ENCODE measurements at places on chromosomes 7 and 10.

DNA sequence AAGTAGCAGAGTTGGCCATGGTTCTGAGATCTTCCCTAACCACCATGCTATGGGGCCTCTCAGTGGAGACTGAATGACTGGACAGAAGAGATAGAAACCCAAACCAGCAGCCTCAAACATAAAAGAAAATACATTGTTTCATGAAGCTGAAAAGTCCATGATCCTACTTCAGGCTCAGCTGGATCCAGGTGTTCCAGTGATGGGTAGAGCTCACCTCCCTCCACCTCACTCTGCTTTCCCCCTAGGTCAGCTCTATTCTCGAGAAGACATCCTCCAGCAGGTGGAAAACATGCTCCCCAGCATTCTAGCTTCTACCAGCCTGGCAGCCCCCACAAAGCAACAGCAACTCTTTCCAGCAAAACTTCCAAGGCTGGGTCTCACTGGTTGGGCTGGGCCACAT, 132.1 kb downstream of the OAT start:
- no peak for DNase-seq

GRCh38 chr10:31876652-31877352, 51.8 kb downstream of the ARHGAP12 start:
- DNase-seq, result no peak

- no peak for DNase-seq
Measured at GRCh38 chr10:122115874-122116273, 126.9 kb downstream of the TACC2 start.

DNA sequence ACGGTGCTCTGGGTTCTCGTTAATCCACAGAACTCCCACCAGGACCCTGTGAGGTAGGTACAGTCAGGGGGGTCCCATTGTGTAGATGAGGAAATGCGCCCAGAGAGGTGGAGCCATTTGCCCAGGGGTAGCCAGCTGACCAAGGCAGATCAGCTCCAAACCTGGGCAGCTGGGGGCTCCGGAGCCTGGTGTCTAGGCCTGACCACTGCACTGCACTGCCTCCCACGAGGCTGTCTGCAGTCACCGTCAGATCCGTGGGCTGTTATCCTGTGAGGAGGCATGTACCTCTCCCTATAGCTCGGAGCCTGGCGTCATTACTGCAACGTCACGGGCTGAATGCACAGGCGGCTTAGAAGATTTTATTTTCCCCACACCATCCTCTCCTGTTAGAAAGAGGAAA, 411.8 kb upstream of the FOXK1 start:
- DNase-seq, result no peak

GRCh38 chr7:29086545-29086944, 59.8 kb downstream of the CPVL start:
- DNase-seq, result no peak

DNA sequence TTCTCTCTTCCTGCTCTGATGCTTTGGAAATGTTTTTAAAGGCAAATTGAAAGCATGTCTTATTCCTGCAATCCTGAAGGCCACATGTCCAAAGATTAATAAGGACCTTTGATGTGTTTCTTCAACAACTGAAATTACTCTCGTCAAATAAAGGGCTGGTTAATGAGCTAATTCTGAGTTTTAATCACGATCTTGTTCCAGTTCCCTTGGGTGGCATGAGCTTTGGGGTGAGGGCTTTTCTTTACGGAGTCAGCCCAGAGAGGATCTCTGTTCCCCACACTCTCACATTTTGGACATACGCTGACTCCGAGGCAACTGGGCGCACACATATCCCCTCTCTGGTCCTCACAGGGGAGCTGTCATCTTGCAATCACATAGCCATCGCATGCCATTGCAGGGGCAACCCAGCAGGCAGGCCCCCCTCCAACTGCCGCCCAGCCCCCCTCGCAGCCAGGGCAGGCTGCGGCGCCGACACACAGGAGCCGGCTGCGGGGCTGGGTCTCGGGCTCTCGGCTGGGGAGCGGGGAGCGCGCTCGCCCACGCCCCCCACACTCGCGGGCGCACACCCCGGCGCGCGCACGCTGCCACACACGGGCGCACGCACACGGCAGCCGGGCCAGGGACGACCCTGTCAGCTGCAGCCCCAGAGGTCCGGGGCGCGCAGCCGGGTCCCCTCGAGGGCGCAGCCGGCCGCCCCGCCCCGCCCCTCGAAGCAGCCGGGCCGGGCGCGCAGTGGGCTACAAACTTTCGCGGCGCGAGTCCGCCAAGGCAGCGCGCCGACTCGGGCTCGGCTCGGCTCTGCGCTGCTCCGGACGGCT, at the start of gene GDF10:
TSS of gene GDF10 (plus strand) at position 587 of the 818 bp plus-strand sequence. CDS start 455 bp downstream, outside the sequence.
- DNase-seq, result no peak

- DNase-seq, result no peak
Measured at GRCh38 chr7:118615-119391, 73.6 kb upstream of the FAM20C start.

DNA sequence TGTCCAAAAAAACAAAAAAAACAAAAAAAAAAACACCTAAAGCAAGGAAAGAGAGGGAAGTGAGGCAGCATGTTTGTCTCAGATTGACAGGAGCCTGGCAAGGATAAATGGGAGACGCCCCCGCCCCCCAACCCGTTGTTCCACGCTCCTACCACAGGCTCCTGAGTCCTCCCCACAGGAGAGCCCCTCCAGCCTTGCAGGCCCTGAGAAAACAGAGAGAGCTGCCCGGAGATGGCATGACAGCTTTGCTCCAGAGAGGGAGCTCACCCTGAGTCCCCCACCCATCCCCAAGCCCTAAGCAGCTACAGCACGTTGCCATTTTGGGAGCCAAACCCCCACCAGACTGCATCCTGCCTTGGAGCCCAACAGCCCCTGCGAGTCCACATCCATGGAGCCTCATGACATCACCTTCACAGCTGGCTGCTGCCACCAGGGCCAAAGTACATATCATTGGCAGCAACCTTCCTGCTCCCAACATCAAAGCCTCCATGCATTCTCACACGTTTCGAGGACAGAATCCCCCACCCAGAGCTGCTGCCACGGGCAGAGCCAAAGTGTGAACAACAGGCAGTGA, 1283.3 kb downstream of the TYW1 start:
- DNase-seq, result no peak

DNA sequence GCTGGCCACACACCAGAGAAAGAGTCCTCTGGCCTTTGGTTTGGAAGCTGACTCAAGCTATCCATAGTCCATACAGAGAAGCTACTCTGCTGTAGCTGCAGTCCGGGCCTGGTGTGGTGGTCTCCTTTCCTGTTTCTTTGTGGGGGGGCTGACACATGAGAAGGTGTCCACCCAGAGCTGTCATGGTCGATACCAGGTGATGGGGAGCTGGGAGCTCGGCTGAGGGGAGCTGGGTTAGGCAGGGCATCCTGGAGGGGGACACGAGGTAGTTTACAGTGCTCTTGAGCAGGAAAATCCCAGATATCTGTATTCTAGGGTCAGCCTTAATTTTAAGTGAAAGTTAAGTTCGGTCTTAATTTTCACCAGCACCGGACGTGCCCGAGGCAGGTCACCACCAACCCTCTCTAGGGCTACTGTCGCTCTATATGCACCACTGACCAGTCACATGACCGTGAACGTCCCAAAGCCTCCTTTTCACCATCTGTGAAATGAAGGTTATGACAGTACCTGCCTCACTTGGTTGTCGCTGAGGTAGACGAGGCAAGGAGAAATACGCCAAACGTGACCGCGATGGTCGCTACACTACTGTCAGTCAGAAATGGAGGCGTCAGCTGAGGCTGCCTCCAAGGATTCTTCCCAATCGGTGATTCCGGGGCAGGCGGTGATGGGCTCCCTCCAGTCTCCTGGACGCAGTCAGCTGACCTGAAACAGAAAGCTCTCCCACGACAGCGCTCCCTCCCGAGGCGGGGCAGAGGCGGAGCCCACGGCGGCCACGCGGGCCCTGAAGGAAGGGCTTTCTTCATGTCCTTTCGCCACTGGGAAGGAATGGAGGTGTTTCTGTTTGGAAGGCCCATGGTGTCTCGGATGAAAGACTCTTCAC, 69.4 kb upstream of the SHH start:
- no peak for DNase-seq

DNA sequence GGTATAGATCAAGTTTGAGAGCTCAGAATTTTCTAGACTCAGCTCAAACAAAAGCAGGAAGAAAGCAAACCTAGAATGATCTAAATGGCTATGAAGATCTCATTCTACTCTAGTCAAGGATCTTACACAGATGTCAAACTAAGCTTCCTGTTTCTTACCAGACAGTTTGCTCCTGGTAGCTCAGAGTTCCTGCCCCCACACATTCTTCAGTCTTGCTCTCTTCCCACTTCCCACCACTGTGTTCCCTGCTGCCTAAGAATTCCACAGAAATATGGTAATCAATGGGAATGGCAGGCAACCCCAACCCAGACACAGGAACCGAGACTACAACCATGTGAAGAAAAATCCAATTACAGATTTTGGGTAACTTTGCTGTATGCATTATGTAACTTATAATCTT, 133.4 kb upstream of the PTN start:
- DNase-seq, result no peak

- DNase-seq, result no peak
Measured at GRCh38 chr10:57917019-57917418, 350.7 kb downstream of the IPMK start.

- no peak for DNase-seq
Measured at GRCh38 chr7:133048589-133048988, 33.3 kb downstream of the CHCHD3 start.

- no peak for DNase-seq
Measured at GRCh38 chr10:118692872-118693271, 61.9 kb downstream of the CACUL1 start.

GRCh38 chr7:20233362-20233761, 16.2 kb upstream of the MACC1 start:
- DNase-seq, result no peak

GRCh38 chr10:24344279-24344678, 135.3 kb downstream of the KIAA1217 start:
- DNase-seq, result no peak

DNA sequence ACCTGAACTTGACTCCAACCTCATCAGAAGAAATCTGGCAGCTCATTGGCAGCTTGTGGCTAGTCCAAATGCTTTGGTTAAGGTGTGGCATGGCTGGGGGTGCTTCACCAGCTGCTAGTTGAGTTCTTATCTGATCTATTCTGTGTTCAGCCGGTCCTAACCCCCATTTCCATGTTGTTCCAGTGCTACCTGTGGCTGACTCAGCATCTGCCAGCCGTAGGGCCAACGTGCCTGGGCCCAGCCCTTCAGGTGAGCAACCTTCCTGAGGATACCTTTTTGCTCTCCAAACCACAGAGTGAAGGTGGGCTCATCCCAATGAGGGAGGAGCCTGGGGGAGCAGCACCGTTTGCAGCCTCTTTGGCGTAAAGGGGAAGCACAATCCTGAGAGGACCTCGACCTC, 46.8 kb upstream of the C10orf120 start:
- DNase-seq, result no peak

DNA sequence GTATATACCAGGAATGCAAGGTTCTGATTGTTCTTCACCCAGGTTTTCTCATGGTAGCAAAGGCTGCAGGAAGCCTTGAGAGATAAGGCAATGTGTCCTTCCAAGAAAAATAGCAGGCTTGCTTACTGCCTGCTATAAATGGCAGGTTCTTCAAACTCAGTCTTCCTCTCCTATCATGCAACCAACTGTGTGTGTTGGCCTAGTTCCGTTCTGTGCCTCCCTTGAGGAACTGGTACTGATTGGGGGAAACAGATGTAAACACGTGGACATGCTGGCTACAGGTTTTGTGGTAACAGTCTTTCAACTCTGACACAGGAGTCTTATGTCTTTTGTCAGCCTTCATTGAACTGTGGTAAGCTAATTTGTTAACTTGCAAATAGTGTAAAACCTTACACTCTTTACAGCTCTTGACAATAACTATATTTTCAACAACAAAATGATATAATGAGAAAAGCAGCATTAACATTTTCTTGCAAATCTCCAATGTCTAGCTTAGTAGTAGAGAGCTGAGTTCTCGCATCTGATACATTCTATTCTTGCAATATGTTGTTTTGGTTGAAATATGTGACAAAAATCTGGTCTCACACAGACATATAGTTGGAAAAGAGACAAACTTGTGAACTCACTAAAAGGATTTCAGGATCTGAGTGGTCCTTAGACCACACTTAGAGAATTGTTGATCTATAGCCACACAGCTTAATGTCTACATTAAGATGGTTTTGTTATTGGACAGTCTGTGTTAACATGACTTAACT, 54.7 kb upstream of the LSM8 start:
- no peak for DNase-seq
